ENCODE measurements at places on chromosomes 5 and 9.

GRCh38 chr9:76453785-76454184, 5.2 kb upstream of the GCNT1 start:
- DNase-seq = no peak

GRCh38 chr9:23821375-23822181, 4.5 kb downstream of the ELAVL2 start:
- no peak for DNase-seq

- no peak for DNase-seq
Measured at GRCh38 chr9:93826209-93826608, 128.9 kb downstream of the BARX1 start.

GRCh38 chr5:118988866-118989180, 476 bp upstream of the DTWD2 start:
- peak; percentile 50 for DNase-seq

- no peak for DNase-seq
Measured at GRCh38 chr5:62152394-62153087, 153.5 kb upstream of the KIF2A start.

GRCh38 chr5:17436761-17437221, 61.2 kb upstream of the TAF11L2 start:
- DNase-seq = peak; percentile 52

DNA sequence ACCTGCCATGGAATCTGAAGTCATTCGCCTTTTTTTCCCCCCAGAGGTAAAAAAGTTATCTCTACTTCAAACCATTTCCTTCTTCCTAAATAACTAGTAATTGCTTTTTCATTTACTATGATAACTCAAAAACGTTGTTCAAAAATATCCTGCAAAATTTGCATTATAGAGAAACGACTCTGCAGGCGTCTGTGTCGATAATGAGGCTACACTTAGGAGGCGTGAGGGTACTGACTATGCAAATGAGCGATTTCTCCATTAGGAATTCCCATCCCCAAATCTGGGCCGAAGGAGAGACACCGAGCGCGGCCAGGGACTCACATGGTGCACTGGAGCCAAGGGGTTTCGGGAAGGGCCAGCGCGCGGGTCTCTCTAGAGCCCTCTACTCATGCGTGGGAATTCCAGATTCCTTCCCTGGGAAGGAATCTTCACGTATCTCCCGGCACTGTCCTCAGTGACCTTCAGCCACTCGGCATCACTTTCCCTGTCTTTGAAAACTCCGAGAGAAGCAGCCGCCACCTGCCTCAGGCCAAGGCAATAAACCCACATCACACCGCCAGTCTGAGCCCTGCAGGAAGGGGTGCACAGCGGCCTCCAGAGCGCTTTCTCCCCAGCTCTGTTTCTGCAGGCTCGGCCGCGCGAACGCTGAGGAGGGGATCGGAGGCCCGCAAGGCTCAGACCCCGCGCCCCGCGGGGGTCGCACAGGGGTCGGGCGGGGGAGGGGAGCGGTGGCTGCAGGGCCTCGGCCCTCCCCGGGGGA, 718 bp upstream of the DENND4C start:
- peak; percentile 68 for DNase-seq

- DNase-seq = no peak
Measured at GRCh38 chr5:170488570-170488969, 15.2 kb upstream of the KCNIP1 start.

DNA sequence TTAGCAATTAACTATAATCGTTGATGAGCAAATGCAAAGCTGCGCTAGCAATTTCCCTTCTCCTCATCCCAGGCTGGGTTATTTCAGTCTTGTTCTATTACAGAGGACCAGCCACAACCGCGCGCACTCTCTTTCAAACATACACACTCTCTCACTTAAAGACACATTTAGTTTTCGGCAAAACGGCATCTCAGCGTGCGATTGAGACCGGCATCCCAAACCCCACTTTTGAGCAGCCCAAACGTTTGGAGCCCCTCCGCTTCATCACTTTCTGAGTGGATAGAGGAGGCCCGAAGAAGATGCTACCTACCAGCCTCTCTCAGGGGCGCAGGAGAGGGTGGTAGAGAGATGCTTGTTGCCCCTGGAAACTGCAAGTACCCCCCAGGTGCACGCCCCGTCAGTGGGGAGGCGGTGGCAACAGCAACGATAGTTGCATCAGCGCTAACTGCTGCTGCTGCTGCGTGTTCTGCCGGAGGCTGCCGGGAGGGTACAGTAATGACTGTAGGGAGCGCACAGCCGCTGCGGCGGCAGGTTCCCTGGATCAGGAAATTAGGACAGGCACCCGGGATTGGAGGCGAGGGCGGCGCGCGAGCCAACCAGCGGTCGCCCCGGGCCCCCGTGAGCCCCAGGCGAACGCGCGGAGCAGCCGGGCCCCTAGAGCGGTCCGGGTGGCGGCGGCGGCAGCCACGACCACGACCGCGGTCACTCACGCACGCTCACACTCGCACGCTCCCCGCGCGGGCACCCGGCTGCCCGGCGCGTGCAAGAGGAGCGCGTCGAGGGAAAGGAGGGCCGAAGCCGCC, 467 bp upstream of the VLDLR start:
- no peak for DNase-seq

DNA sequence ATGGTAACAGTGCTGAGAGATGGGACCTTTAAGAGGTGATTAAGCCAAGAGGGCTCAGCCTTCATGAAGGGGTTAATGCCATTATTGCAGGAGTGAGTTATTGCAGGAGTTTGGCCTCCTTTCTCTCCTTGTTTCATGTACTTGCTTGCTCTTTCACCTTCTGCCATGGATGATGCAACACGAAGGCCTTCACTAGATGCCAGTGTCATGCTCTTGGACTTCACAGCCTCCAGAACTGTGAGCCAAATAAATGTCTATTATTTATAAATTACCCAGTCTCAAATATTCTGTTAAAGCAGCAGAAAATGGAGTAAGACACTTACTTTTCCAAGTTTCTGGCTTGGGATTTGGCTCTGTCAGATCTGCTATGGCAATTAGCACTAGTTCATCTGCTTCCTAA, 38.4 kb upstream of the RECK start:
- no peak for DNase-seq

DNA sequence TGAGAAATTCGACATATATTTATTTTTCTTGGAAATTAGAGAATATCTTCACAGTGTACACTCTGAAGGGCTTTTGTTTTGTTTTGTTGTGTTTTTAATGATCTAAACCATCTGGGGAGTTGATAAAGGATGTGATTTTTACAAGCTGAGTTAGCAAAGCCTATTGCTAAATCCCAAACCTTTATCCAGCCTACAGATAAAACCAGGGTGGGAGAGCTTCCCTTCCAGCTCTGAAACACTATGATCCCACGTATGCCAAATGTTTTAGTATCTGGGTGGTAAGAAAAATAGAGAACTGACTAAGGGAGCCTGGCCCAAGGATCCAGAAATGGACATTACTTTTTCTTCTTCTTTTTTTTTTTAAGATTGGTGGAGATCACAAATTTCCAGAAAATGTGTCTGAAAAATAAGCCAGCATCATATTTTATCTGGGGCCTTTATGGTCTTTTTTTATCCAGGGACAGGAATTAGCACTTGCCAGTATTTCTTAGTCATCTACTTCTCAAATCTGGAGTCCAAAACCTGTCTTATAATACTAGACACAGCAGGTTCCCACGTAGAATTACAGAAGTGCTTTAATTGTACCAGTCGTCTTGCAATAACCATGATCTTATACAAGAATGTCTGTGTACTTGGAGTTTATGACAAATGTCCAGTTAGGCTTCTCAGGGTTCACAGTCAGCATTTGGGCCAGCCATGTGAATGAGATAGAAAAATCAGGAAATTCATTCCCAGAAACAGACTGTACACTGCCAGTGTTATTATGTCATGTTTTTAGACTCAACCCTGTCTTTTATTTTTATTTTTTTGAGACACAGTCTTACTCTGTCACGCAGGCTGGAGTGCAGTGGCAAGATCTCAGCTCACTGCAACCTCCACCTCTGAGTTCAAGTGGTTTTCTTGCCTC, 290.8 kb upstream of the MPDZ start:
- no peak for DNase-seq

DNA sequence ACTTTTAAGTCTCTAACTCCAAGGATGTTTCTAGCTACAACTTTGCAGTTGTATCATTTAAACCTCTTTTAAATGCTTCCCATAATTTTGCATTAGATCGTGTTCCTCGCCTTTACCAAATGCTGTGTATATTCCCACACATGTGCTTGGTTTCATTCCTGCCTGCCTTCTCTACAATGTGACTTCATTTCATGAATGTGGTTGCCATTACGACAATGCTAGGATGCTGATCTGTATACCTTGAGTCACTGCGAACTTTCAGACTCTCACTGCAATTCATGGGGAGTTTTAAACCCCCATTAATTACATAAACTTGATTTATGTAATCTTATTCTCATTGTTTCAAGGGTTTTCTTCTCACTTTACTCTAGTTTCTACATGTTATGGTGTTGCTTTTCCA, 50.3 kb downstream of the UBE2QL1 start:
- no peak for DNase-seq

DNA sequence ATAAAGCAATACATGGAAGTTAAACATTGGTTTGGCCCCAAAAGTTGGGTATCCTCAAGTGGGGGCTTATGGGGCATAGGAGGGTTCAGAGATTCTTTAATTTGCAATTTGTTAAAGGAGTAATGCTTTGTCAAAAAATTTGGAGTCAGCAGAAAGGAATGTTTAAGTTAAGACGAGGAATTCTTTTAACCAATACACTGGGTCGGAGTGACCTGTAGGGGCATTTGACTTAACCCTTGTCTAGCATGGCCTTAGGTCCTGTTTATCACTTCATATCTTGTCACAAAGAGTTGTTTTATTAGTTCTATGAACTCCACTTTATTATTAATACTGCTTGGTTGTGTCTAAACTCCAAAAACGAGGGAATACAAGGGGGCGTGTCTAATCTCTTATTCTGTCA, 656.1 kb upstream of the RORB start:
- no peak for DNase-seq

GRCh38 chr5:62707563-62707962, 128.9 kb downstream of the LRRC70 start:
- no peak for DNase-seq

GRCh38 chr9:4887556-4887955, 94.8 kb downstream of the RCL1 start:
- no peak for DNase-seq

GRCh38 chr9:83554278-83554677, 16.1 kb upstream of the FRMD3 start:
- no peak for DNase-seq

GRCh38 chr9:129121483-129121882, 10.3 kb downstream of the PTPA start:
- no peak for DNase-seq

- no peak for DNase-seq
Measured at GRCh38 chr9:110583237-110583636, 3.7 kb upstream of the SVEP1 start.

GRCh38 chr5:56202483-56202882, 30.6 kb downstream of the ANKRD55 start:
- DNase-seq = no peak

DNA sequence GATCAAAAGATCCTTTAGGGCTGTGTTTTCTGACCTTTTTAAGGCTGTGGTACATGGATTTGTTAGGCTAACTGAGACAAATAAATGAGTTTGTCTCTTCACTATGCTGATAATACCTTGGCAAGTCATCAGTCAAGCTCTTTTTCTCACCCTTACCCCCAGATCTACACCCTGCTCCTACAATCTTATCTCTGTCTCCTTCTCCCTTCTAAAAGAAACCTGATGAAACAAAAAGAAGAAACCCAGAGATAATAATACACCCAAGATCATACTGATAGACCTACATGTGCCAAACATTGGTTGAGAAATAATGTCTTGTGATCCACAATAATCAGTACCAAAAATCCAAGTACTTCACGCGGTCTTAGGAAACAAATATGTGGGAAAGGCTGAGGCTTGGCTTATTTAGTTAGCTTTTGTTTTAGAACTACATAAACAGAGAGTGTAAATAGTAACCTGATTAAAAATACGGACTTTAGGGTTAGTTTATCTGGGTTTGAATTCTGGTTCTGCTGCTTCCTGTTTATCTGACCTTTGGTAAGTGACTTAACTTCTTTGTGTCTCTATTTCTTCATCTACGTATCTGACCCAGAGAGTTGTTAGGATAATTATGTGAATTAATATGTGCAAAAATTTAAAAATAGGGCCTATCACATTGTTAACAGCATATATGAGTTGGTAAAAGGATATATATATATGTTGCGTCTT, 24.8 kb upstream of the PDCD1LG2 start:
- no peak for DNase-seq

DNA sequence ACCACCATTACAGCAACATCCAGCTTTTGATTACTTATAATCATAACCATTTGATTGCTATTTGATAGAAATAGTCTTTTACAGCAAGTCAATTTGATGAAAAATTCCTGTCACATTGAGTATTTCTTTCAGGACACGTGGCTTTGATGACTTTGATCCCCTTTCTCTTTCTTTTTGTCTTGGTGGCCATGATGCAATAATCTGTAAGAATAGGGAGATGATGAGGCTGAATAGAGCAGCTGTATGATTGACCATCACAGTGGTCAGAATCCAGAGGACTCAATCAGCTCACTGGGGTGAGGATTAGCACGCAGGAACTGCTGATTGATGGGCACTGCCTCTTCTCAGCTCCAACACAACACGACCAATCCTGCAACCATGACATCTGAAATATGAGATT, 262.7 kb downstream of the PARP8 start:
- no peak for DNase-seq

DNA sequence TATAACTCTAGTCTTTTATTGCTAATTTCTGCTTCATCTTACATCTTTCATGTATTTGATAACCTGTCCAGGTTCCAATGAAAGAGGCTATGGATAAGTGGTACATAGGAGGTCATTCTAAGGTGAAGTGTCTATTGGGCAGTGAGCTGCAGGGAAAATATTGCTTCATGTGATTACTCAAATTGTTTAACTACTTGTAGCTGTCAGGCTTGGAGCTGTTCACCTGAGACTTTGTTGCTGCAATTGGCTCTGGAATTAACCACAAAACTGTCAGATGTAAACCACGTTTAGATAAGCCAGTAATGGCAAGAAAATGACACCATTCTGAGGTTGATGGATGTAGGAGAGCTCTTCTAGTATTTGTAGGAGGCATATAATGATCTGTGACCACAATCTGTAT, 26.0 kb downstream of the ADAMTSL1 start:
- DNase-seq = no peak

DNA sequence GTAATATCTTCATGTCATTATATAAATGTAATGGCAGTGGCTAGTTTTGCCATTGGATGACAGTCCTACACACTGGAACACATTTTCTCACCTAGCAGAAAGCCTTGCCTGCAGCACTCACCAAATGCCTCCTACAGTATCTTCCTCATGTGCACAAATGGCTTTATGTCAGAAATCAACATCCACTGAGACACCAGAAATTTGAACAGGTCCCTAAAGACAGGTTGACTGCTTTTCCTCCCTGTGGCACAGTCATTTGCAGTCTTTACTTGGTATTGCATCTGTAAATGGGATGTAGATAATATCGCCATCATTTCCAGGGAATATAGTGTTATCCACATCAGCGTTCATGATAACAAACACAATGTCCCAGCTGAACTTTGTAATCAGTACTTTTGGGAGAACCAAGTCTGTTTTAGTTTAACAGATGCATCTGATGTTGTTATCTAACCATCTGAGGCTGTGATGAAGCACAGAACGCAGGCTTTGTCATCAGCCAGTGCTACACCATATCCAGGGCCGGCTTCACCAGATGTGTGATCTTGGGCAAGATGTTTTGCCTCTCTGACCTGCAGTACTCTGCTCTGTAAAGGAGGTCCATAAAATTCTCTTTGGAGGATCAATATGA, 83.9 kb upstream of the TAS2R1 start:
- DNase-seq = no peak

GRCh38 chr5:138974227-138975063, 99.3 kb upstream of the LRRTM2 start:
- peak; percentile 63 for DNase-seq

Measured in right renal cortex interstitium (tissue), 3 donors.